Left renal pelvis (tissue), 4 donors: ENCODE measurements at places on chromosomes 4 and X. TPM values are rescaled to one million over a fixed set of nuclear protein-coding genes. Genes with fewer than 3 reads are reported as not detected.

Gene NOCT
- polyA plus RNA-seq, result 4.1 TPM

Gene ODAPH
- 0.21 TPM for polyA plus RNA-seq

Gene SLC16A2
- polyA plus RNA-seq, result 31.3 TPM

Gene AWAT2
- polyA plus RNA-seq, result not detected

Gene GPC4
- 24.2 TPM for polyA plus RNA-seq

Gene MAGEA10
- polyA plus RNA-seq, result not detected

Gene PAGE2B
- polyA plus RNA-seq, result 0.66 TPM

Gene ENAM
- 5.7 TPM for polyA plus RNA-seq

Gene USP26
- not detected for polyA plus RNA-seq

Gene HPSE
- polyA plus RNA-seq, result 0.90 TPM

Gene STS
- polyA plus RNA-seq, result 8.7 TPM

Gene PIR
- 4.4 TPM for polyA plus RNA-seq

Gene LETM1
- 30.4 TPM for polyA plus RNA-seq

Gene UGT2A3
- polyA plus RNA-seq, result 72.5 TPM

Gene XAGE3
- not detected for polyA plus RNA-seq

Gene SYTL4
- 22.8 TPM for polyA plus RNA-seq

Gene HS3ST1
- polyA plus RNA-seq, result 1.3 TPM
